ENCODE measurements at places on chromosomes 1 and 21.
A peak's percentile ranks its signal among the peaks of the same experiment; 100 is the strongest.

GRCh38 chr1:15192916-15193550 lies 39.5 kb downstream of the TMEM51 start:
- no peak for DNase-seq

DNA sequence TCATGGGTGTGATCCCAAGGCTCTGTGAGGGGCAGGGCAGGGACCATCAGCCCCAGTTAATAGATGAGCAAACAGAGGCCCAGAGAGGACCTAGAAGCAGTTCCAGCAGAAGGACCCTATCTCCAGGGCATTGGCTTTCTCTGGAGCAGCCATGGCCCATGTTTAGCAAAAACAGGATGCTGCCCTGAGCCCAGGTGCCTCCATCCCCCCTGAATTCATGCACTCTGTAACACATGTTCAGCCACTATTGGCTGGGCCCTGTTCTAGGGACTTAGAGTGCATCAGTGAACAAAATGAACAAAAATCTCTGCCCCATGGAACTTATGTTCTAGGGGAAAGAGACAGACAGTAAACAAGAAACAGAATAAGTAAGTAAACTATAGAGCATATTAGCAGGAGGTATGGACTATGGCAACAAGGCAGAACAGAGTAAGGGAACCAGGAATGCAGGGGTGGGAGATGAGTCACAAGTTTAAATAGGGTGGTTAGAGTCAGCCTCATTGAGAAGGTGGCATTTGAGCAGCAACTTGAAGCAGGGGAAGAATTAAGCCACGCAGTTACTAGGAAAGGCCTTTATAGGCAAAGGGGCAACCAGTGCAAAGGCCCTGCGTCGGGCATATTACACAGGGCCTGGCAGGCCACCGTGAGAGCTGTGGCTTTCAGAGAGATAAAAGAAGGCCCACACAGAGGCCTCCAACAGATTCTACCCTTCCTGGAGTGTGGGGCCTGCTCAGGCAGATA lies 185.9 kb upstream of the EDN2 start:
- DNase-seq, result no peak

DNA sequence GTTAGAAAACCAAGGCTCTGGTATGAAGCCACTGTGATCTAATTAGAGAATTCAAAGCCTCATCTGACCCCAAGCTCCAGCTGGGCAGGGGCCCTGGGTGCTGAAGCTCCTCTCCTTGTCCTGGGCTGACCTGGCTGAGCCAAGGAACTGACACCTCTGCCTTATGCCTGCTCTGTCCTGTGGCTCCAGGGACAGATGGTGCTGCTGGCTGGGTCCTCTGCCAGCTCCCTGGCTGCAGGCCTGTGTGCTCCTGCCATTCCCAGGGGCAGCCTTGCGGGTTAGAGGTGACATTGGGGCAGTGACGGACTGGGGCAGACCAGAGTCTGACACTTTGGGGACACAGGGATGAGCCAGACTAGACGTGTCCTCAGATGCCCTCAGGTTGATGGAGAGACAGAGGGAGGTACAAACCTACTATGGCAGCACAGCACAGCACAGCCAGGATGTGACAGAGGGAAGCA lies 11.8 kb downstream of the ACOT11 start:
- no peak for DNase-seq

DNA sequence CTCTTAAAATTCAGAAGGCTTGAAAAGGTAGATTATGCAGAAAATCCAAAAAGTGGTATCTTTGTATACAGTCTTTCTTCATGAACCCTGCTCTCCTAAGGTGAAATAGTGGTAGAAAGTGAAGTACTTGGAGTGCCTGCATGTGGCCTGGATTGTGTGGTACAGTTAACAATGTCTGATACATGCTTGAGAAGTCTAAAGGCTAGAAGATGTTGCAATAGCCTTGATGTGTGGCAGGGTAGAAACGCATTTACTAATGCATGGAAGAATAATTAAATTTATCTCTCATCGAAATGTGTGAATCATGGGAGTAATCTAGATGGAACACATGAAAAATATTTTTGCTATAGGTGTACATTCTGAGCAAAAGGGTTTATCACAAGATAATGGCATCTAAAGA lies 1632.3 kb upstream of the B3GALT2 start:
- DNase-seq, result no peak

DNA sequence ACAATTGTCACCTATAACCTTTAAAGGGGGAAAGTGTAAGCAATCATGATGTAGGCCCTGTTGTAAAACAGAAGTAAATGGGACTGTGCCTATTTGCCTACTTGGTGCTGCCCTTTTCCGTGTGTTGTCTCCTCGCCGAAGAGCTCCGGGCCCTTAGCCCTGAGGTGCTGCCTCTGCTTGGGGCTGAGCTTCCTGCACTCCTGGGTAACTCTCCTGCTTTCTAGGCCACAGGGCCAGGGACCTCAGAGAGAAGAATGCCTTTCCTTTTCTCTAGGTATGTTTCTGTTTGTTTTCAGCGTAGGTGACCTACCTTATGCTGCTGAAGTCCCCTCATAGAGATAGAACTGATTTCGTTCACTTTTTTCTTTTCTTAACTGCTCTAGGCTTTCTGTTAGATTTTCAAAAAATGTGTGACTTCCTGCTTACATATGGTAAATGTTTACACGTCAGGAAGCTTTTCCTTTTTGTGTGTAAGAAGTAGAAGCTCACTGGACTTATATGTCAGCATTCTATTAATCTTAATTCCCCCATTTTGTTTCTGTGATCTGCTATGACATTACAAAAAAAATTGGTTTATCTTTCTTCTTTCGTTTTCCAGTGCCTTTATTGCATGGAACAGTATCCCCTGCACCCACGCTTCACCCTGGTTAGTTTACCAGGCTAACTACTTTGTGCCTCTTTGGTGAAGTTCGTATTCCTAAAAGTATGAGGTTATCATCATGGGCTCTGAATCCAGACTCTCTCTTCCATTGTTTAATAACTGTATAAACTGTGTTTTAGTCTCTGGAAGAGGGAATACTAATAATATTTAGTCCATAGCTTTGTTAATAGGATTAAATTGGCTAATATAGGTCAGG lies 61.7 kb downstream of the ITSN1 start:
- DNase-seq, result no peak

GRCh38 chr1:151990856-151991198 lies 2.8 kb downstream of the S100A10 start:
- DNase-seq, result no peak

- DNase-seq, result peak; percentile 36
Measured at GRCh38 chr21:36422279-36423098, 37.3 kb downstream of the CHAF1B start.

- DNase-seq, result no peak
Measured at GRCh38 chr1:186750257-186750656, 70.0 kb upstream of the PTGS2 start.

GRCh38 chr21:26761174-26761915 lies 83.9 kb downstream of the ADAMTS1 start:
- DNase-seq, result no peak

DNA sequence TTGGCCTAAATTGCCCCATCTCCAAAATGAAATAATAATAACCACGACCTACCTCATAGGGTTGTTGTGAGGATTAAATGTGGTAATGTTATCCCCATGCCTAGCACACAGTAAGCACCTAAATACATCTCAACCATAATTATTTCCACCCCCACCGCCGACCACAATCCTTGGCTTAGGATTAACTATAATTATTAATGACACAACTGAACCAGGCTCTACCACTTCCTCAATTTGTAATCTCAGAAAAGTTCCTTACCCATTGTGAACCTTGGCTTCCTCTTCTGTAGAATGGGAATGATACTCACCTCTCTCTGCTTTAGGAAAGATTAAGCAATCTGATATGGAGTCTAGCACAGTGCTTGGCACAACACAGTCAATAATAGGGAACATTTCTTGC lies 44.3 kb upstream of the TACSTD2 start:
- no peak for DNase-seq

DNA sequence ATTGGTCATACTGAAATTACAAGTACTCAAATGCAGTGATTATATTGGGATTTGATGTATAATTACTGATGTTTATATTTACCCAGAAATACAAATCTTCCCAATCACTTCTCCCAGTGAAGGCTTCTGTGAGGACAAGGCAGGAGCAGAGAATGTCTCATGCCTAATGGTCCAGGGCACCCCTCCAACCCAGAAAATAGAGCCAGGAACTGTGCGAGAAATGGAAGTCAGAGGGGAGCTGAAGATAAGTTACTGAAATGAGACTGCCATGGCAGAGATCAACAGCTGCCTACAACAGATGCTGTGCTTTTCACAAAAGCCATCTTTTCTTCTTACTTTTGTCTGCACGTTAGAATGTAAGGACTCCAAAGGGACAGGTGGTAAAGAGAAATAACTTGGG lies 171.2 kb downstream of the TTLL7 start:
- DNase-seq, result no peak

DNA sequence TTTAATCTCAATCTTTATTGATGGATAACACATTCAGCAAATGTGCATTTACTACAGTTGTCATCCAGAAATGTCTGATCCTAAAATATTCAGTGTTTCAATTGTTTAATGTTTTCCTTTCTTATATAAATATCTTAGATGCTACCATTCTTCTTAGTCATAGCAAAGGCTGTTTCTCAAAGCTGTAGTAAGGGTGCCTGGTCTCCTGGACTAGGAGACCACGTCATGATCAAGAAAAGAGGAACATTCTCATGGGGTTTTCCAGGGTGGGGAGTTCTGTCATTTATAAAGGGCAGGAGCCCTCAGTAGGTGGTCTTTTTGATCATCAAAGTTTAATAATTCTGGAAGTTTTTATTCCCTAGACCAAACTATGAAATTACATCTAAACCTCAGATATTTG lies 292.8 kb downstream of the HMCN1 start:
- no peak for DNase-seq

- DNase-seq, result peak; percentile 13
Measured at GRCh38 chr21:46153247-46154154, 1.9 kb downstream of the FTCD start.

DNA sequence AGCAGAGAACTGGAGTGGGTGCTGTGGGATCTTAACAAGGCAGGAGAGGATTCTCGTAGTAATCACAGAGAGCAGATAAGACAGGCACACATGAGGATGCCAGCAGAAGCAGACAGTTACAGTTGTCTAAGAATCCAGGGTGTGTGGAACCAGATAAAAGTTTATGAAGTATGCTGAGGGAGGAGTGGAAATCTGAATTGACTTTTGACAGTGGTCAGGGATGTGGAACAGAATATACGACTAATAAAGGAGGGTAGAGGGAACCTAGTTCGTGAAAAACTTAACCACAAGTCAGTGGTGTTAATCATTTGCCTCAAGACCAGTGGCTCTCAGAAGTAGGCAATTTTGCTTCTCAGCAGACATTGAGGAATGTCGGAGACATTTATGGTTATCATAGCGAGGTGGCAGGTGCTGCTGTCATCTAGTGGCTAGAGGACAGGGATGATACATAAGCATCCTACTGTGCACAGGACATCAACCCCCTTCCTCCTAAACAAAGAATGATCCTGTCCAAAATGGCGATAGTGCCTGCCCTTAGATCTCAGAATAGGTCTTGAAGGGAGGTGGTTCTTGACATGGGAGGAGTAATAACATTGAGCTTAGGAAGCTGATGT lies 3.0 kb downstream of the LRRC8D start:
- no peak for DNase-seq

GRCh38 chr1:42456754-42457089 lies 379 bp downstream of the PPCS start:
- peak; percentile 50 for DNase-seq

DNA sequence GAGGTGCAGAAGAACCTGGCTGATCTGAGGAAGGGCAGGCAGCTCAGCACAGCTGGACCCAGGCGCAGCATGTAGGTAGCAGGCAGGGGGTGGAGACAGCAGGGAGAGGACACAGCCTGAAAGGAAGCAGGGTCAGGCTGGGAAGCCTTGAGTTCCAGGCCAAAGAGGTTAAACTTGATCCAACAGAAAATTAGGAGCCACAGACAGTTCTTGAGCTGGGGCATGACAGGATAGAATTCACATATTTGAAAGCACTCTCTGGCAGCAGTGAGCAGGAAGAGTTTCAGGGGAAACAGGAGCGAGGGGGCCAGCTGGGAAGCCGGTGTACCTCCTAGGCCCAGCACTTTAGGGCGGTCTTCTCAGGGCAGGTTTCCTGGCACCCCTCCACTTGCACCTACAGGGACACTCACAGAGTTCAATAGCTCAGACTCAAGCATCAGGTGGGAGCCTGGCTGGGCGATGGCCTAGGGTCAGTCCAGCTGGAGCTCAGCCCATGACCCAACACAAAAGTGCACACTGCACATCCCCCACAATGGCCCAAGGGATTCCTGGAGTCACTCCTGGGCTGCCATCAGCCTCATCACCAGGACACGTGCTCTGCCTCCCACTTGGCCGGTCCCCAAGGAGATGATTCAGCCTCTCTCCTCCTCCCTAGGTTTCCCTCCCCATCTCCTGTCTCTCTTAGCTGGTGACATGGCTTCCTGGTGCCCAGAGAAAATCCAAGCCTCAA lies 22.7 kb downstream of the MATN1 start:
- no peak for DNase-seq

DNA sequence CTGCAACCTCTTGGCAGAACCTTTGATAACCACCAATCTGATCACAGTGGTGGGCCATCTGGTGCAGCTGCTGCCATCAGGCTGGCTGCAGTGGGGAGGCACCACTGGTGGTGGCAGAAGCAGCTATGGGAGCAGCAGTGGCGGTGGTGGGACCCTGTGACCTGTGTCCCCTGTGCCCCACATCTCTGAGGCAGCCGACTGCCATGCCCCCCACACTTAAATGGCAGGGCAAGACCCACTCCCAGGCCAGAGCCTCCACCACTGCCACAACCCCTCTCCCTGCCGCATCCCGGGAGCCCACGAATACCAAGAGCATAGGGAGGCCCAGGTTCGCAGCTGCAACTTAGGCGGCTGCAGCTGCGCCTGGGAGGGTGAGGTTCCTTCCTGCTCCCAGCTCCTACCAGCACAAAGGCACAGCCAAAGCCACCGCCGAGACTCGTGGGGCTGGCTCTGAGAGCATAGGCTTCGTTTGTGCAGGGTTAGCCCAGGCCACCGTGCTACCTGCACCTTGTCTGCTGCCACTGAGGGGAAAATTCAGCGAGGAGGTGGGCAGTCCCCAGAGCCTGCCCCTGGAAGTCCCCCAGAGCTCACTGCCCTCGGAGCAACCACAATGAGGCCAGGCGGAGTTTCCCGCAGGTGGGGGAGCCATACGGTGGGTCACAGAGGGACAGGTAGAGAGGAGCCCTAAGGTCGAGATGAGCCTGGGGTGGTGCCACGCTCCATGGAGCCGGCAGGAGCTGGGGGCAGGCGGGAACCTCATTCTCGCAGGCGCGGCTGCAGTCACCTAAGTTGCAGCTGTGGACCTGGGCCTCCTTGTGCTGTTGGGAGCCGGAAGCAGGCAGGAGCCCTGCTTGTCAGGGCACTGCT lies 518.7 kb downstream of the RWDD3 start:
- no peak for DNase-seq

- DNase-seq, result no peak
Measured at GRCh38 chr1:246597340-246597739, 31.1 kb downstream of the CNST start.
